ENCODE measurements at places on chromosomes 13 and 19. TPM values are rescaled to one million over a fixed set of nuclear protein-coding genes. Genes with fewer than 3 reads are reported as not detected.

Gene WTIP
- 0.39 TPM for total RNA-seq

Gene USPL1
- 31.8 TPM for total RNA-seq

Gene NUP62
- total RNA-seq, result 68.2 TPM

Gene SPC24
- total RNA-seq, result 1.9 TPM

Gene CYP4F8
- not detected for total RNA-seq

GRCh38 chr13:38785042-38785441, 98.2 kb downstream of the FREM2 start:
- DNase-seq, result no peak

- DNase-seq, result no peak
These were observed 1.5 kb upstream of the ECSIT start for GRCh38 chr19:11530432-11530831.

DNA sequence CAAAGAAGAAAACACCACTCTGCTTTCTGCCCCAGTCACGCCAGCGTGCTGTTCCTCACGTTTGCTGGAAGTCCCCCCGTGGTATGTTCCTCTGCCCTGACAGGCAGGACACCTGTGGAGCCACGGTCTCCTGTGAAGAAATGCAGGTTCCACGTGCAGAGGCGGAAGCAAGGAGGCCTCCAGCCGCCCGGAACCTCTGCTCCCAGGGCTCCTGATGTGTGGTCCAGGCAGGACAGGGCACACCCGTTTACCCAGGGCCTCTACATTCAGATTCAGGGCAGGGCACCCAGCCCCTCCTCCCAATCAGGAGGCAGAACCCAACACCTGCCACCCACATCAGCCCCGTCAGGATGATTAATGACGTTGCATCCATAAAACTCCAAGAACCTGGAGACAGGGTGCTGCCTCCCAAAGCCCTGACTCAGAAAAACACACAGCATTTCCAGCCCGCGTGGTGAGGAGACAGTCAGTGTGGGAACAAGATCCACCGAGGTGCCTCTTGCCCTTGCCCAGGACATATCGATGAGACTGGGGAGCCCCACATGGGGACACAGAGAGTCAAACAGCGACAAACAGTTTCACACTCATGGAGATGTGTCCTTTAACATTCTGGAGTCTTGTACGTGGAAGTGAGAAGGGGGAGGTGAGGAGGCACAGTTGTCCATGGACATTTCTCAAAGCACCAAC, 76.2 kb downstream of the COL4A1 start:
- DNase-seq, result no peak

DNA sequence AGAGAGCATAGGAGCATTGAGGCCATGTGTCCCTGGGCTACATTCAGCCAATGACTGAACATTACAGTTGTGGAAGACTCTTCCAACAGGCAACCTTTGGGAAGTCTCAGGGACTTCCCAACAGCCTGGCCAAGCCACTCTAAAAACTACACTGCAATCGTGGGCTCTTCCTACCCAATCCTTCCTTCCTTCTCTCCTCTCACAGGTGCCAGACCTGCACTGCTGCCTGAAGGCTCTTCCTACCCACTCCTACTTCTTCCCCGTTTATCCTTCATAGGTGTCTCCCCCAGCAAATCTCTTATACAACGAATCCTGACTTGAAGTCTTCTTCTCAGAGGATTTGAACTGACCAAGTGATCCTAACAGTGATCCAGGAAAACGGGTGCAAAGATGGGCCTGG, 47.1 kb upstream of the MBNL2 start:
- DNase-seq, result no peak

DNA sequence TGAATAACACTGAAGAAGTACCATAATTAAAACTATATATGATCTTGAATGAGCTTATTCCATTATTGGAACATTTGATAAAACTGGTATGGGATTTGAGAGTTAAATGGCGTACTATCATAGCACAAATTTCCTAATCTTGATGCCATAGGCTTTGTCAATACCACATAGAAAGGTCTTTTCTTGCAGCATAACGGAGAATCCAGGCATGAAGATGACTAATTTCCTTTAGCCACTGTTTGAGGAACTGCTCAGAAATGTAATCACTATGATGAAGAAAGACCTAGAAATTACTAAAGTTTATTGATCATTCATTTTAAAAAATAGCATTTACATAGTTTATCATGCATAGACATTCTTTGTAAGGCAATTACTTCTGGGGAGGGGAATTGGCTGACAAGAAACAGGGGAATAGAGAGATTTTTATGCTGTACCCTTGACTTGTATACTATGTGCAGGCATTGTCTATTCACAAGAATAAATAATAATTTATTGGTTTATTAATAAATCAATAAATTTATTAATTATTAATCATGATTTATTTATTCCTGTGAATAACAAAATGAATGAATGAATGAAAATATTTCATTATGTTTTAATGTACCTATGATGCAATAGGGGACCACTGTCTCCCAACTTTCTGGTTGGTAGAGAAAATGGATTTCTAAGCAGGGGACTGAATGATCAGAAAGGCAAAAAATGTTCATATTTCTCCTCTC, 2676.6 kb downstream of the PCDH9 start:
- DNase-seq, result no peak

- DNase-seq, result no peak
These were observed 17.5 kb downstream of the LRRC63 start for GRCh38 chr13:46229251-46229650.

DNA sequence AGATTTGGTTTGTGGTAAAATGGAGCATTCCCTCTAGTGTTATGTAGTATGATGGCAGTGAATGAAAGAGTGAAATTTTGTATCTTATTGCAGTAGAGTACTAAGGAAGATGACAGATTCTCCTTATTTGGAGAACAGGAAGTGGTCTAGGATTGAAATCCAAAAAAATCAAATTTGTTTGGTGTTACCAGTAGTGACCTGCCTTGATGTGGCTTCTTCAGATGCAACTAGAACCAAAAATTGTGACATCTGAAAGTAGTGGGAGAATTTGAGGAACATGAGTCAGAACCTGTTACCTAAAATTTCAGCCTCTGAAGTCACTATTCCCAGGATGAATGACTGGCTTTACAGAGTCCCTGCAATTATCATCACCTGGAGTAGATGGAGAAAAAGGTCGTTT, 165.9 kb downstream of the KLF5 start:
- peak; percentile 2 for DNase-seq

- DNase-seq, result no peak
These were observed 96.3 kb upstream of the SPRY2 start for GRCh38 chr13:80437231-80437630.

DNA sequence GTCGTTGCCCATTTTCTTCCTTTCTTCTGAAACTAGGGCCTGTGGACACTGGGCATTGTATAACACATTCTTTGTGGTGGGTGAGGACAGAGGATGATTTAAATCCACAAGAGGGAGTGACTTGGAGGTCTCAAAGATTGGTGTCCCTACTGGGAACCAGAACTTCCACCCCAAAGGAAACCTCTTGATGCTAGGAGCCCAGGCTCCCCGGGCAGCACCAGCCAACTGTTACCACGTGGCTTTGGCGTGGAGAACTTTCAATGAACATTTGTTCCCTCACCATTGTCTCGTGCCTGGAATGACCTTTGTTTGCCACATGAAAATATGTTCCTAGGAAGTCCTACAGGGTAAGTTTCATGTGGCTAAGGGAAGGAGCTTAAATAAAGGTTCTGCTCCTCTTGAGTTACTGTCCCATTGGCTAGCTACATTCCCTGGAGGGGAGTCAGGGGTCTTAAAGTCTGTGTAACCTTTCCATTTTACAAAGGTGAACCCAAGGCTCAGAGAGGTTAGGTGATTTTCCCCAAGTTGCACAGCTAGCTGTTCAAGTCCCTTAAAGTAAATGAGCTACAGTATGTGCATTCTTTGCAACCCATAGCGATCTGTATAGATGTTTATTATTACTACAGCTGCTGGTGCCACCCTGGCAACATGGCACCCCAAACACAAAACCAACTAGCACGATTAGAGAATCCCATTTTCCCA, 5.0 kb upstream of the CDX2 start:
- DNase-seq, result no peak

- no peak for DNase-seq
These were observed 484.5 kb downstream of the SLITRK6 start for GRCh38 chr13:85314686-85315085.

- DNase-seq, result no peak
These were observed 22.9 kb downstream of the TNFRSF19 start for GRCh38 chr13:23593148-23593547.
